Activated CD4-positive, alpha-beta T cell treated with anti-CD3 and anti-CD28 coated beads for 48 hours (primary cell): ENCODE measurements at places on chromosomes 2 and 18.
A peak's percentile ranks its signal among the peaks of the same experiment; 100 is the strongest.

DNA sequence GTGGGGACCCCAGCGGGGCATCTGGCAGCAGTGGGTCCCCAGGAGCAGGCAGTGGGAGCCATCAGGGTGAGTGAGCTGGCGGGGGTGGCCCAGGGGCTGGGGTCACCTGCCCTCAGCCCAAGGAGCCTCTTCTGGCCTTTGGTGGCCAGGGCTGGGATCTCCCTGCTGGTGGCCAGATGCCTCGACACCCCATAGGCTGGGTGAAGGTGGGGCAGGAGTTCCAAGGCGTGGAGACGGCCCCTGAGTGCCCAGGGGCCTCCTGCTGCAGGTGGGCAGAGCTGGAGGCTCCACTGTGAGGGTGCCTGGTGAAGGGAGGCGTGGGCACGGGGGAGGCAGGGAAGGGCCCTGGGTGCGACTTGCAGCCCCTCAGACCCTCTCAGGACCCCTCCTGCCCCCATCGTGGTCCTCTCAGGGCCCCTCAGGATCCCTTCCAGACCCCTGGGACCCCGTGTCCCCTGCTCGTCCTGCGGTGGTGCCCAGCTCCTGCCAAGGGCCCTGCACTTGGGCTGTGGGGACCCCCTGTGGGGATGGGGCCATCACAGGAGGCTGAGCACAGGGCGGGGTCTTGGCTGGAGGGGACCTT lies 5.0 kb upstream of the GPR35 start:
- no peak for DNase-seq

DNA sequence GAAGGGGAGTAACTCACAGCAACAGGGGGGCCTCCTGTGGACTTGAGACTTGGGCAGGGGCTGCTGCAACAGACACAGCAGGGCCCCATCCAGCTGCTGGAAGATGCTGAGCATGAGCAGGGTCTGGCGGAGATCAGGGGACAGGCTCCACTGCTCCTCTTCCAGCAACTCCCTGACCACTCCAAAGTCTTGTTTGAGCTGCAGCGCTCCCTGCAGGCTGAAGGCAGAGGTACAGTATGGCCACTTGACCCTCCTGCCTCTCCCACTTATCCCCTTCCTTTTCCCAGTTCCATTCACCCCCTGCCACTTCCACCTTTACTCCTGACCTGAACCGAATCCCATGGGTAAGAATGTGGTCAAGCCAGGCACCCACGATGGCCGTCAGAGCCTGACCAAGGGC lies 2.4 kb upstream of the MRPL53 start:
- no peak for DNase-seq

DNA sequence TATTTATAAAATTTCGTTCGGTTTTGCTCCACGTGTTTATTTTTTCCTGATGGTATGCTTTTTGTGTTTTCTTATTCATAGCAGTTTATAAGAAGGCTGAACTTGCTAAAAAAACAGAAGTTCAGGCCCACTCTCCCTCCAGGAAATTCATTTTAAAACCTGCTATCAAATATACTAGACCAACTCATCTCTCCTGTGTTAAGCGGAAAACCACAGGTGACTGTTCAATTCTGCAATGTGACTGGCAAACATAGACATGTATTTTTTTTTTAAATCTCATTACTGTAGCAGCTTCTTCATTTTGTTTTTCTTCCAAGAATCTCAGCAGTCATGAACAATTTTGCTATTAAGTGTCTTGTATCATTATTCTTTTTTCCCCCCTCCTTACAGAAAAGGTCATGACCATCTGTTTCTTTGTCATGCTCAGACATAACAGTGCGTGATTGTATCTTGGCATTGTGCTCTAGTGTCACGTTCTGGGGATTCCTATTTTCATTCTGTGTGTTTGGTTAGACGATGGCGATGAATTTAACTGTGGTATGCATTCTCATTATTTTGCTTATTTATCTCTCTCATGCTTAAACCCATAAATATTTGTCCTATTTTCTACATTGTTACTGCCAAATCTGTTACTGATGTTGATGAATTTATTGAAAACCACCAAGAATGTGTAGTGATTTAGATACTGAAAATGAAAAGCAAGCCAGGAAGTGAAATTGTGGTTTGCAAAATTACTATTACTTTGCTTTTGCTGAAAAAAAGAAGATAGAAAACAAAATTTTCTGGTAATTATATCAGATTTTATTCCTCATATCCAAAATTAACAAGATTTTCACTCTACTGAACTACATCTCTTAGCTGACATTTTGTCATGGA lies 74.6 kb upstream of the UNC80 start:
- DNase-seq = no peak

DNA sequence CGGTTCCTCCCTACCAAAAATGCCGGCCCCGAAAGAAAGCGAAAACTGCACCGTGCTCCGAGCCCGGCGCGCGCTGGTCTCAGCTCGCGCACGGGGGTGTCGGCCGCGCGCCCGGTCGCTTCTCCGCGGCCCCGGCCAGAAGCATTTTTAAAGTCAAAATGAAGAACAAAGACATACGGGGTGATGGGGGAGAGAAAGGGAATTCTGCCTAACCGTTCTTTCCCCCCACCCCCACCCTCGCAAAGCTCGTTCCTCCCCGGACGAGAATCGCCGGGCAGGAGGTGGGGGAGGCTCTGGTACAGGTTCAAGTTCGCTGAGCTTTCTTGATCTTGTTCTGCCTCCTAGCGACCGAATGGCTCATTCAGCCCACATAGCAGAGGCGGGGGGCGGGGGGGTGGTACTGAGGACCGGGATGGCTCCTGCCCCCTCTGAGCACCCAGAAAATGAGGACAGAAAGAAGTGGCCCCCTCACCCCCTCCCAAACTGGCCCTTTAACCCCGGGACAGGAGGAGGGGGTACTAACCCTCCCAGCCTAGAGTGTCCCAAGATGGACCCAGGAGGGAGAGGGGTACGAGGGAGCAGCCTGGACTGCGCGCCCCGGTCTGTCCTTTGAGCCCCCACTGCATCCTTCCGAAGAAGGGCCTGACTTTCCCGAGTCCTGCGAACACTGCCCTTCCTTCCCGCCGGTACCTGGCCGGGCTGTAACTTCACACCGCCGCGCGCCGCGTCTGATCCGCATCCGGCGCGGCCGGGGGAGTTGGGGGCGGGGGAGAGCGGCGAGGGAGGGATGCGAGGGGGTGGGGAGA lies 3.1 kb downstream of the BCL11A start:
- DNase-seq = peak; percentile 65

DNA sequence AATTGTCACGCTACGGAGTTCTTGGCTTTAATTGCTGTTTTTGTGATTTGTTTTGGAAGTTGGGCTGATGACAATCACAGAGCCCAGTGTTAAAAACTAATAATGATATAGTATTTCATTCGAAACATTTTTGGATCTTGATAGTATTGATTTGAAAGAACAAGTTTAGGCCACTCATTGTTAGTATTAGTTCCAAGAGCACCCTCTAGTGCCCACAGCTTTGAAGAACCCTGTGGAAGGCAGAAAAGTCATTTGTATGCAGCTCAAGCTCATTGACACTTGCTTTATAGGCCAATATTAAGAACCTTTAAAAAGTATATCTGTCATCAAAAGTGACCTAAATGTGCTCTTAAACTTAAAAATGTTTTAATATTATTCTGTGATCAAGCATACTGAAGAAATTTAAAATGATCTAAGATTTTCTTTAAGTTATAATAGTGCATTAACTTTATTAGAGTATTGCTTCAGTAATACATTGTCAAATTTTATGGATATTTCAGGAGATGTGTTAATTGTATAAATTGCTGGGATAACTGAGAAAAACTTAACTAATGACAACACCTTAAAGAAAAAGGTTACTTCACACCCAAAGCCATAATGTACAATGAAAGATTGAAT lies 191.0 kb downstream of the GRB14 start:
- DNase-seq = peak; percentile 3

DNA sequence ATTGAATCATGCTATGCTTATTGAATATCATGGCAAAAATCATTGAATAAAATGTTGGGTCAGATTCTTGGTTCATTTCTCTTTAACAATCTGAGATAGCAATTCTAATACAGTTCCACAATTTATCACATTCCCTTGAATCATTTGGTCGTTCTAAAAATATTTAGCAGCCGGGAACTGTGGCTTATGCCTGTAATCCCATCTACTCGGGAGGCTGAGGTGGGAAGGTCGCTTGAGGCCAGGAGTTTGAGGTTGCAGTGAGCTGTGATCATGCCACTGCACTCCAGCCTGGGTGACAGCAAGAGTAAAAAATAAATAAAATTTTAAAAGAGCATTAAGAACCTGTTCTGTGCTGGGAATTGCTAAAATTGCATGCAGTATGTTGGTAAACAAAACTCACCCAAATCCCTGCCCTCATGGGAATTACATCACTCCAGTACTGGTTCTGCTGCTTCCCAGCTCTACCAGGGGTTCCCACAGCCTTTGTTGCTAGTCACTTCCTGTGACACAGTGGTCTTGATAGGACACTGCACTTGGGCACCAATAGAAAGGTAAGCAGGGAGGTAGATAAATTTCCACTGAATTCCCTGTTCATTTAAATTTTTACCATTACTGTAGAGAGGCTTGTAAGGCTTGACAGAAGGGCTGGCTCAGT lies 200.4 kb downstream of the CTNNA2 start:
- DNase-seq = no peak

DNA sequence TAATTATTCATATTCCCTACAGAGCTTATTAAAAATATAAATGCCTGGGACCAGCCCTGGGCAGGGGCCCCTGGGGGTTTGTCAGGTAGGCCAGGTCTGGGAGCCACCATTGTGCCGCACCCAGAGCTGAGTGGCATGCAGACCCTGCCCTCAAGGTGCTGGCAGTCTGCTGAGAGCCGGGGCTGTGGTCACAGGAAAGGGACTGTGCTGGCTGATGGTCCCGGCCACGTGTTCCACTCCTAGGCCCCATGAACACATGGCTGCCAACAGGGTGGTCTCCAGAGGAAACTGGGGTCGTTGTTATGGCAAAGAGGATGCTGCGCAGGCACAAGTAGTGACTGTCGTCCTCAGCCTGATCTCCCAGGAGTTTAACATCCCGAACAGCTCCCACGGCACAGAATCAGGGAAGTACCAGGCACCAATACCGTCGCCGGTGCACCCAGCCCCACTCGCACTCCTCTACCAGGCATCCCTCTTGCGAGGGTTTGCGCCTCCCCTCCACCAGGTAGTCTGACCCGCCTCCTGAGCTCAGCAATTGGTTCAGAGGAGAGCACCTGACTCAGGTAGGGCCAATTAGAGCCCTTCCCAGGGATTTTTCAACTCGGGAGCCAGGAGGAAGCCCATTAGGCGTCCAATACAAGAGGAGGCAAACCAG lies 39.2 kb upstream of the BIN1 start:
- no peak for DNase-seq

- DNase-seq = no peak
Measured at GRCh38 chr2:59590798-59591197, 962.7 kb downstream of the BCL11A start.

- DNase-seq = no peak
Measured at GRCh38 chr2:225938991-225939390, 539.5 kb downstream of the NYAP2 start.

DNA sequence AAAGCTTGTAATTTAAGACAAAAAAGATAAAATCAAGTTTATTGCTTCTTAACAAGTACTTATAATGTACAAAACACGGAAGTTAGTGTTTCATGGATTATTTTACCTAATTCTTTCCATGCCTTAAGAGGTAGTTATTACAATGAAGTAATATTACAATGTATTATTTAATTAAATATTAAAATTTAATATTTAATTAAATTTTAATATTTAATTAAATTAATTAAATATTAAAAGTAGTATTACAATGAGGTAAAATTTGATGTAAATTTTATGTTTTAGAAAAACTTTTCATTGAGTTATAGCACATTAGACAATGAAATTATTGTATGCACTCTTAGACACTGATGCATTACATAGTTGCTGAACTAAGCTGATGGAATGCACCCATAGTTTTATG lies 220.7 kb upstream of the NETO1 start:
- DNase-seq = no peak

GRCh38 chr2:233462826-233463470 lies 103.6 kb downstream of the USP40 start:
- DNase-seq = no peak

DNA sequence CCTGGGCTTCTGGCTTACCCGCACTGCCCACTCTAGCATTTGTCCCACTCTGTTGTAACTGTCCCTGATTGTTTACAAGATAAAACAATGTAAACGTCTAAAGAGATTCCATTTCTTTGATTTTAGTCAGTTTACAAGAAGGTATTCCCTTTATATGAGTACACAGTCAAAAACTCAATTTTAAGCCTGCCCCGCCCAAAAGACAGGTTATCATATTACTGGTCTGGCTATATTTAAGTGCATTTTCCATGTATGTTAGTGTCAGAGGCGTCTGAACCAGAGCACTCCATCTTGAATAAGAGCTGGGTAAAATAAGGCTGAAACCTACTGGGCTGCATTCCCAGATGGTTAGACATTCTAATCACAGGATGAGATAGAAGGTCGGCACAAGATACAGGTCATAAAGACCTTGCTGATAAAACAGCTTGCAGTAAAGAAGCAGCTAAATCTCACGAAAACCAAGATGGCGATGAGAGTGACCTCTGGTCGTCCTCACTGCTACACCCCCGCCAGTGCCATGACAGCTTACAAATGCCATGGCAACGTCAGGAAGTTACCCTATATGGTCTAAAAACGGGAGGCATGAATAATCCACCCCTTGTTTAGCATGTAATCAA lies 15.0 kb downstream of the GPR45 start:
- DNase-seq = no peak

GRCh38 chr18:3319399-3319798 lies 57.5 kb downstream of the MYL12B start:
- peak; percentile 30 for DNase-seq

GRCh38 chr2:135349941-135350340 lies 181.1 kb downstream of the ZRANB3 start:
- DNase-seq = no peak

DNA sequence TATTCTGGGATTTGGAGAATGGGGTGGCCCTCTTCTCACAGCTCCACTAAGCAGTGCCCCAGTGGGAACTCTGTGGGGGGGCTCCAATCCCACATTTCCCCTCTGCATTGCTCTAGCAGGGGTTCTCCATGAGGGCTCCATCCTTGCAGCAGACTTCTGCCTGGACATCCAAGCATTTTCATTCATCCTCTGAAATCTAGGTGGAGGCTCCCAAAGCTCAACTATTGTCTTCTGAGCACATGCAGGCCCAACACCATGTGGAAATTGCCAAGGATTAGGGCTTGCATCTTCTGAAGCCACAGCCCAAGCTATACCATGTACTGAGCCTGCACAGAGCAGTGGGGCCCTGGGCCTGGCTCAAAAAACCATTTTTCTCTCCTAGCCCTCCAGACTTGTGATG lies 162.4 kb upstream of the CWC22 start:
- DNase-seq = no peak

- DNase-seq = no peak
Measured at GRCh38 chr2:71831193-71831577, 316.5 kb downstream of the CYP26B1 start.

GRCh38 chr2:150284116-150284515 lies 203.4 kb downstream of the RND3 start:
- DNase-seq = no peak

- no peak for DNase-seq
Measured at GRCh38 chr2:30480703-30481322, 33.8 kb downstream of the LCLAT1 start.

- DNase-seq = no peak
Measured at GRCh38 chr2:86028766-86029381, 76.8 kb downstream of the POLR1A start.
